Esophagus squamous epithelium (tissue), 5 donors: ENCODE measurements at places on chromosomes 13 and 19. TPM values are rescaled to one million over a fixed set of nuclear protein-coding genes. Genes with fewer than 3 reads are reported as not detected.

Gene SPTBN4
- total RNA-seq = 0.92 TPM

DNA sequence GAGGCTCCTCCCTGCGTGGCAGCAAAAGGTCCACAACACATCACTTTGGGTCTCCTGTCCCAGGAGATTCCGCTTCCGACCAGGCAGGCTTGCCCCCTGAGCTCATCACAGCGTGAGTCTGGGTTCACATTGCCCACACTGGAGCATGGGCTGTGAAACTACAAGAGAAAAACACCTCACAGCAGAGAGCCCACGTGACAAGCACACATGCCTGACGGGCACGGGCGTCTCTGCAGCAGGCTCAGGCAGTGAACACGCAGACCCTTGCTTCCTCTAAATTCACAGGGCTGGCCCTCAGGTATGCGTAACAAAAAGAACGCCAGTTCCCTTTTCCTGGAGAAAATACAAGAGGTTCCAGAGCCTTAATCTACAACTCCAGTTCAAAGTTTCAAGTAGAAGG is 41.9 kb downstream of the RASA3 start:
- H3K27ac ChIP-seq = no peak overlapping the region
- DNase-seq = no peak
- no peaks in the 10 kb centered on the region for H3K36me3 ChIP-seq
- H3K4me3 ChIP-seq = no peak overlapping the region
- peaks cover 13% of the 10 kb centered on the region for H3K4me1 ChIP-seq

GRCh38 chr13:29156136-29156535 is 336.0 kb downstream of the MTUS2 start:
- no peak overlapping the region for H3K4me3 ChIP-seq
- H3K27me3 ChIP-seq = no peaks in the 10 kb centered on the region

Gene ZNF415
- total RNA-seq = 2.0 TPM

Gene RUBCNL
- total RNA-seq = 0.85 TPM

DNA sequence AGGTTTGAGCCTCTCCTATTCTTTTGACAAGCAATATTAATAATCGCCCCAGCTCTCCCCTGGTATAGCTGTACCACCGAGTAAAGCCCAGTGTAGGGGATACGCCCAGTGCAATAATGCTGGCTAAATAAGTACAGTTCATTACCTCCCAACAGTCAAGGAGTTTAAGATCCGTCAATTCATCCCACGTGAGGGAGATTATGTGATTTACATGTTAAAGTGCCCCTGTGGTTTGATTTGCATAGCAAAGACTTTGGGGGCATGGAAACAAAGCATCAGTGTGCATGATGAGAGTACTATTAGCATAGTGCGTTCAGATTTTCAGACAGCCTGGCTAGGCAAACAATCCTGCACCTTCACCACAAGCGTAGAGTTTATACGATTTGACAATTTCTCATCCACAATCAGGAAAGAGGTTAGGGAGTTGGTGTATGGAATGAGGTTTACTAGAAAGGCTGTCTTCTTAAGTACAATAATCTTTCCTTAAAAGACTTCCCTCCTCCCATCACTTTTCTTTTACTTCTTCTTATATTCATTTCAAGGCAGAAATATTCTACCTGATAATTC is 754.0 kb downstream of the DIAPH3 start:
- H3K36me3 ChIP-seq = no peaks in the 10 kb centered on the region
- no peaks in the 10 kb centered on the region for H3K4me1 ChIP-seq
- no peak for DNase-seq
- no peaks in the 10 kb centered on the region for H3K27me3 ChIP-seq

DNA sequence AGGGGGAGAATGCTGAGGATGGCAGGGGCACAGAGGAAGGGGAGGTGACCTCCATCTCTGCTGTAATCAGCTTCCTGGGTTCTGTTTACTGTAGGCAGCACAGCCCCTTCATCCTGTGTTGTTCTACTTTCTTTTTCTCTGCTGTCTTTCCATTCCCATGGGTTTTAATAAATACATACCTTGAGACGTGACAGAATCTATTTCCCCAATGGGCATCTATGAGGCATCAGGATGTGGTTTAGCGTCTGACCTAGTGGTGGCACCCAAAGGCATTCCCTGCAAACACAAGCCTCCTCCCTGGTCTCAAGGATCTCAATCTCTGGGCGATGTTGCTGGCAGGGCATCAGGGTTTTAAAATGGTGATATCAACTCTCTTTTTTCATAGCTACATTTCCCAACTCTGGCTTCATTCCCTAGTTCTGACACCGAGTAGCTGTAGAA is 60.8 kb downstream of the ALOX5AP start:
- H3K36me3 ChIP-seq = no peaks in the 10 kb centered on the region
- no peak overlapping the region for H3K27ac ChIP-seq
- H3K4me1 ChIP-seq = peaks cover 62% of the 10 kb centered on the region
- no peaks in the 10 kb centered on the region for H3K27me3 ChIP-seq
- no peak overlapping the region for H3K4me3 ChIP-seq

- peak overlapping the region; percentile 19 for H3K27ac ChIP-seq
- no peak for DNase-seq
- H3K4me1 ChIP-seq = peaks cover 3% of the 10 kb centered on the region
Measured at GRCh38 chr19:41521931-41522555, 53.9 kb upstream of the CEACAM21 start.

Gene ZNF497
- total RNA-seq = 0.87 TPM

Gene MAST3
- 3.8 TPM for total RNA-seq

Gene LRRC63
- not detected for total RNA-seq

GRCh38 chr19:39246951-39247669 is 1.5 kb downstream of the IFNL4 start:
- H3K4me1 ChIP-seq = peaks cover 11% of the 10 kb centered on the region
- H3K27me3 ChIP-seq = peaks cover 13% of the 10 kb centered on the region
- no peak overlapping the region for H3K27ac ChIP-seq
- no peaks in the 10 kb centered on the region for H3K36me3 ChIP-seq
- DNase-seq = no peak

DNA sequence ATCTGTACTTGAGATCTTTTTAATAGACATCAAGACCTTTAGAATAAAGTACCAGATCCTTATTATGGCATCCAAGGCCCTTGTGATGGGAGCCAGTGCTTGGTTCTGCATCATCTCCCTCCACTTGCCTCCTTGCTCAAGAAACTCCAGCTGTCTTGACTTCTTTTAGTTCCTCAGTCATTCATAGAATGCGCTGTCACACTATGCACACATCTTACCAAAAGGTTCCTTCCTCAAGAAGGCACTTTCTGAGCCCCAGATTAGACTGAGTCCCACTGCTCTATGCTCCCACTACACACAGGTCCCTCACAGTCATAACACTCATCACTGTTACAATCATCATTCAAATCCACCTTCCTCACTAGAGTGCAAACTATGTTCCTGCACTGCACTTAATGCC is 57.8 kb upstream of the ITM2B start:
- H3K27me3 ChIP-seq = no peaks in the 10 kb centered on the region
- H3K27ac ChIP-seq = no peak overlapping the region
- peaks cover 2% of the 10 kb centered on the region for H3K4me1 ChIP-seq
- no peak for DNase-seq
- H3K36me3 ChIP-seq = no peaks in the 10 kb centered on the region
- H3K4me3 ChIP-seq = no peak overlapping the region

Gene CD209
- total RNA-seq = 4.0 TPM

Gene PLVAP
- total RNA-seq = 26.3 TPM

- H3K4me3 ChIP-seq = no peak overlapping the region
- H3K36me3 ChIP-seq = no peaks in the 10 kb centered on the region
- H3K4me1 ChIP-seq = no peaks in the 10 kb centered on the region
Measured at GRCh38 chr13:76822698-76823267, 63.4 kb downstream of the KCTD12 start.

DNA sequence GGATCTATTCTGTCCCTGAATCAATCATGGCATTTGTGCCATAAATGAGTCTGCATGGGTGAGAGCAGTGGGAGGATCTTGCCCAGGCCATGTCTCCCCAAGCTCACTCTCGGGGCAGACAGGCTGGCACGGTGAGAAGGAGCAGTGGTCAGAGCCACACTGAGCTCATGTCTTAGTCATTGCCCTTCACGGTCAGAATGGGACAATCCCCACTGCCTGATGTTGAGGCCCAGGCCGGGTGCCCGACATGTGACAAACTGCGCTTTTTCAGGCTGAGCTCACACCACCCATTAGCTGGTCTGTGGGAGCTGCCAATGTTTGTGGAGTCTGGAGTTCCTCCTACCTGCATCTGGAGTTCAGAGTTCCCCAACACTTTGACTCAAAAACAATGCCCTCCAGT is 481.9 kb downstream of the COG6 start:
- no peak overlapping the region for H3K4me3 ChIP-seq
- no peaks in the 10 kb centered on the region for H3K36me3 ChIP-seq
- no peaks in the 10 kb centered on the region for H3K27me3 ChIP-seq
- H3K27ac ChIP-seq = no peak overlapping the region
- no peaks in the 10 kb centered on the region for H3K4me1 ChIP-seq

Gene SPRED3
- 0.38 TPM for total RNA-seq

DNA sequence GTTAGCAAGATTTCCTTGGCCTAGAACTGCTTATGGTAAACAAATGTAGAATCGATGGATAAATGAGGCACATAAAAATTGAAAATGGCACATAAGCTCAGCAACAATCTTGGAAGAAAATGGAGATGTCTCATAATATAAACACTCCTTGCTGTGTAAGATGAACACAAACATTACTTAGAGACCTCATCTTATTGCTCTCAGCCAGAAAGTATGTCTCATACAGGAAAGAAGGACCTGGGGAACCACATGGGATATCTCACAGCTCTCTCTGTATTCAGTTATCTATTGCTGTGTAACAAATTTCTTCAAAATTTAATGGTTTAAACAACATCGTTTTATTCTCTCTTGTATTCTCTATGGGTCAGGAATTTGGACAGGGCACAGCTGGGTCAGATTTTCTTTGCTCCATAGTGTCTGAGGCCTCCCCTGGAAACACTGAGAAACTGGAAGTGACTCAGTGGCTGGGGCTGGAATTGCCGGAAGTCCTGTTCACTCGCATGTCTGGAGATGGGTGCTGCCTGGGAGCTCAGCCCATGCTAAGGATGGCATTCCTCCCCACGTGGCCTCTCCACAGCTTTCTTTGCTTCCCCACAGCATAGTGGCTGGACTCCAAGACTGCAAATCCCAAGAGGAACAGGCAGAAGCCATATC is 105.1 kb downstream of the NUFIP1 start:
- H3K27ac ChIP-seq = no peak overlapping the region
- H3K4me1 ChIP-seq = no peaks in the 10 kb centered on the region
- H3K36me3 ChIP-seq = no peaks in the 10 kb centered on the region
- H3K4me3 ChIP-seq = no peak overlapping the region
- no peaks in the 10 kb centered on the region for H3K27me3 ChIP-seq

Gene COMP
- total RNA-seq = 8.0 TPM

DNA sequence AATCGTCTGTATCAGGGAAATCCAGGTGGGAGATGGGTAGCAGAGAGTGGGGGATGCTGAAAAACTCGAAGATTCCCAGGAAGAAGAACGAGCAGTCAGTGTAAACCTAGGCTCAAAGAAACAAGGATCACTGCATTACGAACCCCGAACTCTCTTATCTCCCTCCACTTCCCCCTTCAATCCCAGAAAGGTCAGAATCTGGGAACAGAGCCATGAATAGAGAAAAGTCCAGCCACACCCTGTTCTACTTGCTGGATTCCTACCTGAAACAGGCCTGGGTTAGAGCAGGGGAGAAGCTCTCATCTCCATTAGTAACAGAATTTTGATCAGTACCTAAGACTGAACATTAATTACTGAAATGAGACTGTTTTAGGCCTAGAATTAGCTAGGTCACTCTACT is 24.4 kb downstream of the EPSTI1 start:
- no peak for DNase-seq
- H3K4me1 ChIP-seq = peaks cover 33% of the 10 kb centered on the region
- no peak overlapping the region for H3K27ac ChIP-seq
- no peaks in the 10 kb centered on the region for H3K27me3 ChIP-seq
- H3K4me3 ChIP-seq = no peak overlapping the region

GRCh38 chr13:20473139-20473538 is 52.5 kb downstream of the CRYL1 start:
- no peaks in the 10 kb centered on the region for H3K27me3 ChIP-seq
- no peak overlapping the region for H3K4me3 ChIP-seq
- H3K27ac ChIP-seq = no peak overlapping the region
- peaks cover 9% of the 10 kb centered on the region for H3K4me1 ChIP-seq
- DNase-seq = no peak

- peaks cover 24% of the 10 kb centered on the region for H3K27me3 ChIP-seq
- no peak overlapping the region for H3K27ac ChIP-seq
- no peak for DNase-seq
- no peak overlapping the region for H3K4me3 ChIP-seq
- no peaks in the 10 kb centered on the region for H3K36me3 ChIP-seq
- H3K4me1 ChIP-seq = no peaks in the 10 kb centered on the region
Measured at GRCh38 chr19:7349961-7350711, 1.4 kb downstream of the ARHGEF18 start.

Gene GCDH
- 20.9 TPM for total RNA-seq

DNA sequence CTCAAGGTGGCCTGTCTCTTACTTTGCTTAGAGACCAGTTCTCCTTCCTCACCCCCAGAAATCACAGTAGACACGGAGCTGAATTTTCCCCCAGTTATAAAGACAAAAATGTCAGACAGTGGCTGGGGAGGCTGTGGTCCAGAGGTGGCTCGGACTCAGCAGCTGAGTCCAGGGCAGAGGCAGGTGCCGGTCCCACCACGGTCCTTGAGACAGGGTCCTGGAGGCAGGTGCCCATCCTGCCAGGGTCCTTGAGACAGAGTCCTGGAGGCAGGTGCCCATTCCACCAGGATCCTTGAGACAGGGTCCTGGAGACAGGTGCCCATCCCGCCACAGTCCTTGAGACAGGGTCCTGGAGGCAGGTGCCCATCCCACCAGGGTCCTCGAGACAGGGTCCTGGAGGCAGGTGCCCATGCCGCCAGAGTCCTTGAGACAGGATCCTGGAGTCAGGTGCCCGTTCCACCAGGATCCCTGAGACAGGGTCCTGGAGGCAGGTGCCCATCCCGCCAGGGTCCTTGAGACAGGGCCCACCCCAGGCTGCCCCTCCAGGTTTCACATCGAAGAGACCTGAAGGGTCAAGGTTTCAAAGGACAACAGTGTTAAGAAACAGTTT is 23.1 kb downstream of the PEPD start:
- no peak overlapping the region for H3K27ac ChIP-seq
- H3K36me3 ChIP-seq = peaks cover 8% of the 10 kb centered on the region
- peaks cover 17% of the 10 kb centered on the region for H3K4me1 ChIP-seq
- H3K27me3 ChIP-seq = no peaks in the 10 kb centered on the region
- no peak for DNase-seq
- no peak overlapping the region for H3K4me3 ChIP-seq

Gene CFAP97D2
- total RNA-seq = not detected

Gene ZNF77
- total RNA-seq = 3.1 TPM

Gene ZNF44
- 5.9 TPM for total RNA-seq
